ENCODE measurements at places on chromosomes 2 and 18.
A peak's percentile ranks its signal among the peaks of the same experiment; 100 is the strongest.

- no peak for DNase-seq
Observed at GRCh38 chr2:120448961-120449810, 103.2 kb downstream of the INHBB start.

DNA sequence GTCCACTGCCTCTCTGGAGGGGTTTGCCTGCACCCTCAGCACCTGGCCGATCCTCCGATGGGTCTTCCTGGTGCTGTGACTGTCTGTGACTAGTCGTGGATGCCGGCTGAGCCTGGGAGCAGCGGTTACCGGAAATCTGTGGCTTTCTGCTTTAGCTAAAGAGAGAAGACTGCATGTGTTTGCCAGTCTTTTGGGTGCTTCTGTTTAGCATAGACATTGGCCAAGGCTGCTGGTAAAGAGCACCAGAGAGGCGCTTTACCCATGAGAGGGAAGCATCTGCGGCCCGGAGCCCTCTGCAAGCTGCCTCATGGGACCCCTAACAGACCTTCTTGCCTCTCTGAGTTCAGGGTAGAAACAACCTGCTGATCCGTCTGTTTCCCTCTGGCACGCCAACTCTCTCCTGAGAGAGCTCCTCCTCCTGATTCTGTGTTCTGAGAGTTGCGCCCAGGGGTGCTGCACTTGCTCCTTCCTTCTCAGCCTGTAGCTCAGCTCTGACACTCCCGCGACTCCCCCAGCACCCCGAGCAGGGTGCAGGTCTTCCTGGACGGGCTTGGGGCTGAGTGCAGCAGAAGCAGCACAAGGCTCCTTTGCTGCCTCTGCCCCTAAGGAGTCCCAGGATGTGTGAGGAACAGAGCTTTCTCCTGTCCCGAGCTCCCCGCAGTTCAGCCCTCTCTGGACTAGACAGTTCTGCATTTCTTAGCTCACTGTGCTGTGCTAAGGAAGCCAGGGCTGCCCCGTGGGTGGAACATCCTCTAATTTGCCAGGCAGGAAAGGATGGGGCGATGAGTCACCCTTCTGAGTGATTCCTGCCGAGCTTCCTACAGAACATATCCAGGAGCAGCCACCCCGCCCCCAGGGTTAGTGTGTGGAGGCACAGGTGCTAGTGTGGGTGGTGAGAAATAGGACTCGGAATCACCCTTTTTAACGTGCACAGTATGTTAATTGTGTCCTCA lies 203.2 kb downstream of the SH3RF3 start:
- DNase-seq = no peak

DNA sequence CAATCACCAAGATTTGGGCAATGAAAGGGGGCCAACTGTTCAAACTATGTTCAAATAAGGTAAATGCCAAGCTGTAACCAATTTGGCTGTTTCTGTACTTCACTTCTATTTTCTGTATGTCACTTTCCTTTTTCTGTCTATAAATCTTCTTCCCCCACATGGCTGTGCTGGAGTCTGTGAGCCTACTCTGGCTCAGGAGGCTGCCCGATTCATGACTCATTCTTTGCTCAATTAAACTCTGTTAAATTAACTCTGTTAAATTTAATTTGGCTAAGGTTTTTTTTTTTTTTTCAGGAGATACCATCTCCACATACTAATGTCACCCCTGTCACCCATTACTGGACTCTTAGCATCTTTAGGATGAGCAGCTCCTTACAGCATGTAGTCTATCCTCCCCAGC lies 178.8 kb upstream of the TWIST2 start:
- DNase-seq = no peak

- DNase-seq = no peak
Observed at GRCh38 chr2:212385241-212385640, 153.4 kb downstream of the ERBB4 start.

GRCh38 chr2:53629501-53629900 lies 138.1 kb upstream of the CHAC2 start:
- no peak for DNase-seq

DNA sequence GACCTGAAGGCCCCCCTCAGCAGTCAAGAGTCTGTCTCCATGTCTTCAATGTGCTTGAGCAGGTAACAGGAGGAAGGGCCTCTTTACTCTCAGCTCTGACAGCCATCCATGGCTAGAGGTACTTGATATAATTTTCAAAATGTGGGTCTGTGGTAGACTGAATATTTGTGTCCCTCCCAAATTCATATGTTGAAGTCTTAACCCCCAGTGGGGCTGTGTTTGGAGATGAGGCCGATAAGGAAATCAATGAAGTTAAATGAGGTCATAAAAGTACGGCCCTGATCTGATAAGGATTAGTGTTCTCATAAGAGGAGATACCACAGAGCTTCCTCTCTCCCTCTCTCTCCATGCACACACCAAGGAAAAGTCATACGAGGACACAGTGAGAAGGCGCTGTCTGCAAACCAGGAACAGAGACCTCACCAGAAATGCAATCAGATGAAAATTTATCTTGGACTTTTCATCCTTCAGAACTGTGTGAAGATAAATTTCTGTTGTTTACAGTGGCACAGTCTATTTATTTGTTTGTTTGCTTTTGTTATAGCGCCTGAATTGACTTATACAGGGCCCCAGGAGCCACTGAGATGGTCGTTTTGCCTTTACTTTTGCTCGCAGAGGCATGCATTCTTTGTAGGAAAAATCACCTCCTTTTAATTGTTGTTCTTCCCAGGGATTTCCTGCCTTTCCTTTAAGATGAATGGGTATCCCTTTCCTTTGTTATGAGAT lies 274.8 kb upstream of the TRIB2 start:
- peak; percentile 23 for DNase-seq

DNA sequence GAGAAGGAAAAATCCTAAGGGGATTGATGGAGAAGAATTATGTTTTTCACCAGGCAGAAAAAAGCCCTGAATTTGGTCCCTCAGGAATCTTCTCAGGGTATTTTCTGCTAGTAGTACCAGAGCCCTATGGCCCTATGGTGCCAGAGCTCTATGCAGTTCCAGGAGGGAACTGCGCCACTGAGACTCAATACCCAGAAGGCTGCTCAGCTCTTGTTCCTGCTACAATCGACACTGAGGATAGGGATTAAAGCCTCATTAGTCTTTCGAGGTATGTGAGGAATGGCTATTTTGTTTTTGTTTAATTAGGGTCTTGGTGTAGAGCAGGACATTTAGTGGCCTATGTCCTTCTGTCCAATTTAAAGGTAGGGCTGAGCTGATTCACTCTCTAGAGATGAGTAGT lies 21.7 kb upstream of the PPP3R1 start:
- DNase-seq = no peak

DNA sequence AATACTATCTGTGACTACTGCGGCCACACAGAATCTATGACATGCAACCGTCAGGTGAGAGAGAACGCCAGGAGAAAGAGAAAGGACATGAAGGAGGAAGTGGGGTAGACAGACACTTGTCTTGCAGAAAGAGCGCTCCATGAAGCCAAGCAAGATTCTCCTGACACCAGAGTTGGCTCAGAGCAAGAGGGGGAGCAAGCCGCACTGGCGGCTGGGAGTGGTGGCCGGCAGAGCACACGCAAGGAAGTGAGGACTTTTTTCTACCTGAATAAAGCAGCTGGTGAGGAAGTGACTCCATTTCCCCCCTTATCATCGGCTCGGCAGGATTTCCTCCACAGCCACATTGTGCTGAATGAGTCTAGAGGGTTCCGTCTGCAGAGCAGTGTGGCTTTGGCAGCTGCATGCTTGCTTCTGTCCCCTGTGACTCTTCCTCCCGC lies 181.6 kb downstream of the BCL2 start:
- peak; percentile 65 for DNase-seq

DNA sequence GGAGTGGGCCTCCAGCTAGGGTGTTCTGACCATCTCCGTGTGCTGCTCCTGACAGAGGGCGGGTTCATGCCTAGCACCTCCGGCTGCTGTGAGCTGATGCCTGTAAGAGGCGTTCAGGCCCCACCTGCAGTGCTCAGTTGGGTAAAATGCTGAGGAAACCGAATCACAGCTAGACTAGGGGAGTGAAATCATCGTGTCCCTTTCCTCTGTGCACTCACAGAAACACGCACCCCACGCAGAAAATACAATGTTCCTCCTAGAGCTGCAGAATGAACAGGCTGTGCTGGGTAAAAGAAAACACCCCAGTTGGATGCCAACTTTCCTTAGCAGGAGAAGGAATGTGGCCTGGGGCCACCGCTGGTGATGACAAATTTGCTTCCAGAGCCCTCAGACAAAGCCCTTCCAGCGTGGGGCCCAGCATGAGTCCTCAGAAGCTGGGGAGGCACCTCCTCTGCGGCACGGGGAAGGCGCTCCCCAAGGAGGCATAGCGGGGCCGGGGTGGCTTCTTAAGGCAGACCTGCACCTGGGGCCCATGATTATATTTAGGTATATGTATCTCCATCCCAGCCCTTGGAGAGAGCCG lies 16.3 kb upstream of the ARHGEF4 start:
- DNase-seq = no peak

- DNase-seq = no peak
Observed at GRCh38 chr18:8162802-8163201, 446.4 kb upstream of the RAB12 start.

DNA sequence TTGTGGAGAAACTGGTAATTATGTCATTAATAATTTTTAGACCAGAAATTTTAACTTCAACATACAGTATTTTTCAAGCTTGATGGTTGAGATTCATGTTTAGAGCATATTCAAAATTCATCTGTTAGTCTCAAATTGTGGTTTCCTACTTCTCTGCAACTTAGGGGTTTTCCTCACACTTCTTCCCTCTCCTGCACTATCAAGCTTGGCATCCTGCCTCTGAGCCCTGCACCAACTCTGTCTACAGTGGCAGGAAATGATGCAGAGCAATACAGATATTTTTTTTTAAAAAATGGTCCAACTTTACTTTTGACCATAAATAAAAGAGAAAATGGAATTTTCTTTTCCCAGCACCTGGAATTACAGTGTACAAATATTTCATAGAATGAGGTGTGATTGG lies 247.3 kb downstream of the NUP35 start:
- no peak for DNase-seq

GRCh38 chr18:24413148-24413547 lies 13.3 kb upstream of the IMPACT start:
- no peak for DNase-seq

GRCh38 chr18:61203151-61203550 lies 130.1 kb upstream of the CDH20 start:
- DNase-seq = no peak

GRCh38 chr2:231987124-231987727 lies 25.7 kb downstream of the DIS3L2 start:
- DNase-seq = no peak

DNA sequence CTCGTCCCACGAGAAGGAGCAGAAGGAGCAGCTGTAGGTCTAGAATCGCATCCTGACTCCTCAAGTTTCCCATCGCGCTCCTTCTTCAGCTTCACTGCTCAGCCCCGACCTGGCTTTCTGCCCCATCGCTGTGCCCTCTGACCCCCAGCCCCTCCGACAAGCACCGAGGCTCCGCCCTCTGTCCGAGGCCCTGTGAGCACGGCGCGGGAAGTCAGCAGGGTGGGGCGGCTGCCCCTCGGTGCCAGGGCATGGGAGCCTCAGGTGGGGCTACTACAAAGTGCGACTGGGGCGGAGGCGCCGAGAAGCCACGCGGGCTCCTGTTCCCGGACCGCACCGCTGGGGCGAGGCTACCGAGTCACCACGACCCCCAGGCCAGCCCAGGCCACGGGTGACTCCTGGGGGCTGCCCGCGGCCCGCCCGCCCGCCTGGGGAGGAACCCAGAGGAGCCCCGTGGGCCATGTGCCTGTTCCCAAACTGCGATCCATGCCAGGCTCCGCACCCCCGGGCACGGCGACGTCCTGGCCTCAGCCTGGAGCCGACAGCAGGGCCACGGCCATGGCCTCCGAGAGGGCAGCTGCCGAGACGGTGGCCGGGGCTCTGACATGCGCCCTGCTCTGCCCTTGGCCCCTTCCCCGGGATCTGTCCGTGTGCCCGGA lies 36.6 kb upstream of the ID2 start:
- DNase-seq = no peak

Data from CD4-positive, alpha-beta T cell treated with Interleukin-10 for 1 hour (primary cell).